ENCODE measurements at places on chromosomes 3 and 15.
A peak's percentile ranks its signal among the peaks of the same experiment; 100 is the strongest.

DNA sequence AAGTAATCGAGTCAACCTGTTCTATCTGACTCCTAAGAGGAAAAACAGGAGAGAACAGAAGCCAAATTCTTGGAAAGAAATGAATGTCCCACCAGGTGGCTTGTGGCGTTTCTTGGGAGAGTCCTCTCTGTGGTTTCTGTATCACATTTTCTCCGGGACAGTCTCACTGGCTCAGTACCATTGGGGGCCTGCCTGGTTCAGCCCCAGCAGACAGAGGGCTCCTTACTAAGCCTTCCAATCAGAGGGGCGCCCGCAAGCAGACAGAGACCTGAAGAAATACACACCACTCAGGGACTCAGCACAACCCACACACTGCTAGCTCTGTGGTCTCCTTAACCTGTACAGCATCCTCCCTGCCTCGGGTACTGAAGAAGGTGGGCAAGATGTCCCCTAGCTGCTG lies 302.1 kb downstream of the TLE3 start:
- no peak for DNase-seq

- no peak for DNase-seq
Observed at GRCh38 chr15:34679291-34679690, 75.5 kb downstream of the GJD2 start.

DNA sequence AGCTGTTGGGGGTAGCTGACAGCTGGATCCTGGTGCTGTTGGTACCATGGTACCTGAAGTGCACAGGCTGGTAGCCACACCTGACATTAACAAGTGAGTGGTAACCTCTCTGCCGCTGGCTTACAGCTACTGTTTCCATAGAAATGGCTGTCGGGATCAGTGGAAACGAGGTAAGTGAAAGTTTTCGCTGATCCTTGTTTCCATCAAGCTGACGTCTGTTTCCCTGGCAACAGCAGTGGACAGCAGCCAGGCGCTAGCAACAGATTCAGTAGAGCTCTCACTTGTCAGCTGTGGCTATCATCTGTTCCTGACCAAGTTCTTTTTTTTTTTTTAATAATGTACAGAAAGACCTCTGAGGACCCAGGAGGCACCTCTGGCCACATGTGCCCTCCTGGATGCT lies 166.2 kb downstream of the CHDH start:
- DNase-seq = no peak

GRCh38 chr3:5194801-5195509 lies 7.4 kb downstream of the EDEM1 start:
- peak; percentile 77 for DNase-seq

All from AG10803 (cell line).